Stimulated activated memory B cell treated with anti-CD40 and anti-IgM and Interleukin-4, amounts not matched to agents 10 μg/mL and 1 μg/mL and 100 μg/mL, for 72 hours (primary cell): ENCODE measurements at places on chromosomes 3 and 15.

- H3K27ac ChIP-seq = no peak overlapping the region
- H3K36me3 ChIP-seq = no peaks in the 10 kb centered on the region
- ATAC-seq = no peak
- no peak overlapping the region for H3K4me3 ChIP-seq
Observed at GRCh38 chr3:23079976-23080375, 123.2 kb upstream of the UBE2E2 start.

DNA sequence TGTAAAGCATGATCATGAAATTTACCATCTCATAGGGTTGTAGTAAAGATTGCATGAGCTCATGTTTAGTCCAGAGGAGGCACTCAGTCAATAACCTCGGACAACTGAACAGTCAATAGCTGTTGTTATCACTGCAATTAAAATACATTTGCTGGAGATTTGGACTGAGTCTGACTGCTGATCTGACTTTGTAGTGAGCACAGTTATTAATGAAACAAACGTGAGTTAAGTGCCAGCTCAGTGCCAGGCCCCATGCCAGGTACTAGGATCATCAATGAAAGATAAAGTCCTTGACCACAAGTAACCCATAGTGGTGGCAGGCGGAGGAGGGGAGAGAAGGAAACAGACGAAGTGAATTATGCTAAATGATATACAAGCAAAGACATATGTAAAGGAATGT lies 43.7 kb upstream of the PRICKLE2 start:
- H3K27me3 ChIP-seq = peaks cover 59% of the 10 kb centered on the region
- no peak overlapping the region for H3K4me3 ChIP-seq
- ATAC-seq = no peak
- no peaks in the 10 kb centered on the region for H3K4me1 ChIP-seq
- peaks cover 5% of the 10 kb centered on the region for H3K36me3 ChIP-seq
- no peak overlapping the region for H3K27ac ChIP-seq

GRCh38 chr15:30063835-30064546 lies 18.8 kb upstream of the GOLGA8J start:
- no peaks in the 10 kb centered on the region for H3K4me1 ChIP-seq
- no peak overlapping the region for H3K4me3 ChIP-seq
- no peaks in the 10 kb centered on the region for H3K36me3 ChIP-seq
- H3K27me3 ChIP-seq = no peaks in the 10 kb centered on the region
- H3K27ac ChIP-seq = no peak overlapping the region
- ATAC-seq = no peak

DNA sequence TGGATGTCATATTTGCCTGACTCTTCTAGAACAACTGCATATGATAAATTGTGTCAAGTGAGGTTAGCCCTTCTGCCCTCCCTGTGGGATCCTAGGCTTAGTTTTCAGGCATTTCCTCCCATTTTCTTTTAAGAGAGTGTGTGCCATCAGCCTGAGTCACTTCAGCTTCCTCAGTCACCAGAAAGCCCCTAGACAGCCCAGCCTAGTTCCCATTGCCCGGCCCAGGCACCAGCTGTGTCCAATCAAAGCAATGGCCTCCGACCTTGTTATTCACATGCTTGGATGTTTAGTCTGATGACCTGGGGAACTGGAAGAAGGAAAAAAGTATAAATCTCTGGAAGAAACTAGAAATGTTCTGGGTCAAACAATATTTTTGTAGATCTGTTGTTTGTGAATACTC lies 221.9 kb upstream of the LRIG1 start:
- no peaks in the 10 kb centered on the region for H3K4me1 ChIP-seq
- H3K27ac ChIP-seq = no peak overlapping the region
- no peak overlapping the region for H3K4me3 ChIP-seq
- no peaks in the 10 kb centered on the region for H3K36me3 ChIP-seq
- peaks cover 30% of the 10 kb centered on the region for H3K27me3 ChIP-seq

DNA sequence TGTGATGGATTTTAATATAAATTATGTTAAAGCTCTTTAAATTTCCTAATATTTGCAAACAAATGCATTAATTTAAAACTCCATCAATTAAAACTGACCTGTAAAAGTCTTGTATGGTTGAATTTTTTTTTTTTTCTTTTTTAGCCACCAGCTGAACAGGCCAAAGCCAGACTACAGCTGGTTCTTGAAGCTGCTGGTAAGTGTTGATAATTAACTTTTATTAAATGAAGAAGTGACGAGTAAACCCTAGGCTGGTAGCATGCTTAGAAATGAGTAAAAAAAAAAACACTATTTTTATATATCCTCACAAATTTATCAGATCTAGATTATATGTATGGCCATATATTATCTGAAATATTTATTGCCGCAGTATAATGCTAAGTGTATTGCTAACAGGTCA lies 216.3 kb upstream of the MLF1 start:
- H3K27ac ChIP-seq = no peak overlapping the region
- H3K27me3 ChIP-seq = no peaks in the 10 kb centered on the region
- peaks cover 23% of the 10 kb centered on the region for H3K36me3 ChIP-seq
- H3K4me3 ChIP-seq = no peak overlapping the region
- peaks cover 13% of the 10 kb centered on the region for H3K4me1 ChIP-seq
- ATAC-seq = no peak
